ENCODE measurements at places on chromosomes 6 and 20. TPM values are rescaled to one million over a fixed set of nuclear protein-coding genes. Genes with fewer than 3 reads are reported as not detected.
A peak's percentile ranks its signal among the peaks of the same experiment; 100 is the strongest.

DNA sequence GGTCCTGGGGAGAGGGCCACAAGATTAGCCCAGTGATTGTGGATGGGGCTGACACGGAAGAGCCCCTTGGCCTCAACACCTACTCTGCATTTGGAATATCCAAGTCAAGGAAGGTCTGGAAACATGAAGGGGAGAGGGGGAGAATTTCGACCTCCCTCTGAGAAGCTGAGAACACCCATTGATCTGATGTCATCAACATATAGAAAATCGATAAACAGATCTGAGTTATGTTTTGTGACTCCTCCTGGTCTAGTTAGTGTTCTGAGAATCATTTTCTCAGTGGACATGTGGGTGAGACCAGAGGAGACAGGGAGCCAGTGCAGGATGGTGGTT, 108.0 kb downstream of the SLC22A3 start:
- DNase-seq = no peak

DNA sequence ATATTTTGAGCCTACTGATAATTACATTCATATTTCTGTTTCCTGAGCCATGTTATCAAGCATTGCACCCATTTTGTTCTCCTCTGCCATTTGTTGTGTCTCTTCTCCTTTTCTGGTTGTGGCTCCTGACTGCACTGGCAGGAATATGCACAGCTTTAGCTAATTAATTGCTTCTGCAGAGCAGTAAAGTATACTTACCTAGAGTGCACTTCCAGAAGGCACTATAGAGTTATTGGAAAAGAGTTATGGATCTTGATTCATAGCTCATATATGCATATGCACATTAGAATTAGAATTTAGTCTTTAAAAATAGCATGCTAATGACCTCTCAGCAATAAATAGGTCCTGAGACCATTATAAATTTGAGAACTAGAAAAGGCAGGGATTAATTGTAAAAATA, 262.6 kb downstream of the NKAIN2 start:
- no peak for DNase-seq

GRCh38 chr20:6466075-6466810, 301.2 kb upstream of the BMP2 start:
- DNase-seq = no peak

DNA sequence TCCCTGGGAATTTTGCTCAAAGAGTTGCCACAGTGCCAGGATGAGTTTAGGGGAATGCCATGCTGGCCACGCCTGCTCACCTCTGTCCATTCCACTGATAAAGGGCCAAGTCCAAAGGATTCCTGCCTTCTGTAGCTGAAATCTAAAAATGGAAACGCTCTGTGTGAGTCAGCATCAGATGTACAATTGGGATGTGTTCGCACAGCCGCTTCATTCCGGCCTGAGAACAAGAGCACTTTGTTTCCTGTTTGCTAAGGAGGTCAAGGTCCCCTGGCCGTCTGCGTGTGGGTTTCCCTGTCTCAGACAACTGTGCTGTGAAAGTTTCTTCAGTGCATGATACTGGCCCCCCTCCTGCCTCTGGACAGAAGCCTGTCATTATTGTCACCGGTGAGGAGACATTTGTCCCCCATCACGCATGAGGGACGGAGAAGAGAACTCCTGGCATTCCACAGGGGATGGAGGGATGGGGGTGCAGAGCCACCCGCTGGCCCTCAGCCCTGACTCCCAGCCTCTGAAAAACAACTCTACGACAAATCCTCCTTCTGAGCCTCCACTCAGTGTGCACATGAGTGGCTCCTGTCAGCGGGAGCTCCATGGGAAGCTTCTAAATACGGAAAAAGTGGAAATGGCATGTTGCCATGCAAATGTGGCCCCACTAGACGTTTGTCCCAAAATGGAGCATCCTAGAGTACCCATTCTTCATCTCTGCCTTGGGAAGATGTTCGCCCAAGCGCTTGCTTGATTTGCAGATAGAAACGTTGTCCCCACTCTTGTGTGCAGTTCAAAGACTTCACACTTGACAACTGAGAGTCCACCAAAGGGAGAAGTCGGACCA, 143.5 kb upstream of the AFDN start:
- peak; percentile 69 for DNase-seq

- no peak for DNase-seq
Observed at GRCh38 chr6:153621070-153621469, 418.0 kb upstream of the OPRM1 start.

- DNase-seq = no peak
Observed at GRCh38 chr6:159267165-159267564, 98.0 kb downstream of the FNDC1 start.

GRCh38 chr6:143109196-143109595, 48.5 kb downstream of the AIG1 start:
- DNase-seq = no peak

DNA sequence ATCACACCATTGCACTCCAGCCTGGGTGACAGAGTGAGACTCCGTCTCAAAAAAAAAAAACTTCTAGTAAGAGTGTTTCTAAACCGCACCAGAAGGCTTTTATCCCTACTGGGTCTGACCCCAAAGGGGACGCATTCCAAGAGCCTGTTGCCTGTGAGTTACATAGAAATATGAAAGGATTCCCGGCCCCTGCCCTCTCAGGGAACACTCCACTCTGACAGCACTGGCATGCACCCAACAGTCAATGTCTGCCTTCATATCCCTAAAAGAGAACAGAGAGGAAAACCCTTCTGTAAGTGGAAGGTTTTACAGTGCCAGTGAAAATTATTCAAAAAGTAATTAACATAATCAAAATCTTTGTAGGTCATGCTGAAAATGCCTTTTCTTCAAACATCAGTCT, 117.1 kb upstream of the PTPRT start:
- no peak for DNase-seq

Gene OTOR
- not detected for polyA plus RNA-seq

GRCh38 chr6:87182321-87182720, 27.0 kb downstream of the ZNF292 start:
- DNase-seq = no peak

- DNase-seq = no peak
Observed at GRCh38 chr6:40892223-40892622, 146.8 kb downstream of the UNC5CL start.

Gene TPBG
- polyA plus RNA-seq = 0.47 TPM
